ENCODE measurements at places on chromosomes 3 and 15.

GRCh38 chr3:30268288-30268687, 338.1 kb upstream of the TGFBR2 start:
- no peak for DNase-seq

- no peak for DNase-seq
These were observed 7.1 kb downstream of the SPTBN5 start for GRCh38 chr15:41886741-41887140.

DNA sequence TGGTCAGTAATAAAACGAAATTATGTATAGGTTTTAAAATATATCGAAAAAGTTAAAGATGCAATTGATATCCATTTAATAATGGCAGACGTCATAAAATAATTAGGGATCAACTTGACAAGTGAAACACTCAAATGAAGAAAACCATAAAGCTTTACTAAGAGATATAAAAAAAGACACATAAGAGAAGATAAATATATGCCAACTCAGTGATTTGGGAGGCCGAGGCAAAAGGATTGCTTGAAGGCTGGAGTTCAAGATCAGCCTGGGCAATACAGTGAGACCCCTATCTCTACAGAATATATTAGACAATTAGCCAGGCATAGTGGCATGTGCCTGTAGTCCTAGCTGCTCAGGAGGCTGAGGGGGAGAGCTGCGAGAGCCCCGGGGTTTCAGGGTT, 190.5 kb downstream of the SV2B start:
- DNase-seq = no peak

DNA sequence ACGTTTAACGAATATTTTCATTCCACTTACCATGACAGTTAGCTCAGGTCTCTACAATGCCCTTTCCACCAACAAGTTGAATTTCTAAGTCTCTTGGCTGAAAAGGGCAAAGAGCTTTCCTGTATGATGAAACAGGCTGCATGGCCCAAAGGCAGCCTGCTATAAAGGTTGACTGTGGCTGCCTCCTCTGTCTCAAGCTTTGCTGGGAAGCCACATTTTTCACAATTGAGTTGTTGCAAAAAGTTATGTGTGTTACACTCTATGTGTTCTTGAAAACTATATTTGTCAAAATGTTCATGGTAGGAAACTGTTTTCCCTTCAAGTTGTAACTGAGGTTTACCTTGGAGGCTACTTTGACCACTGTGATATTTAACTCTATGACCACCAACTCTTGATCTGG, 49.5 kb downstream of the DZIP1L start:
- no peak for DNase-seq

DNA sequence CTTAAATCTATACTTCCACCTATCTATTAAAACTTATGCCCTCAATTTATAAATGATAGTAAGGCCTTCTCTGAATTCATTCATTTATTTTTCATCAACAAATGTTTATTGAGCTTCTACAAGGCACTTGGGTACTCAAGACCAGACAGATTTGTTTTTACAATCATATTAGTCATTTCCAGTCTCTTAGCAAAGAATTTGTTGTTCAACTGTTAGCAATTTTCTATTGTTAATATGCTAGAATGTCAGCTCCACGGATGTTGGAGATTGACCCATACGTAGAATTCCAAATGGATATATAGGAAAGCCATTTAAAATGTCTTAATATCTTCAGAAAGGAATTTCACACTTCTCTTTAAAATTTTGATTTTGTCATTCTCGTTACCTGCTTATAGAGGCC, 36.7 kb downstream of the ZBTB38 start:
- DNase-seq = no peak

DNA sequence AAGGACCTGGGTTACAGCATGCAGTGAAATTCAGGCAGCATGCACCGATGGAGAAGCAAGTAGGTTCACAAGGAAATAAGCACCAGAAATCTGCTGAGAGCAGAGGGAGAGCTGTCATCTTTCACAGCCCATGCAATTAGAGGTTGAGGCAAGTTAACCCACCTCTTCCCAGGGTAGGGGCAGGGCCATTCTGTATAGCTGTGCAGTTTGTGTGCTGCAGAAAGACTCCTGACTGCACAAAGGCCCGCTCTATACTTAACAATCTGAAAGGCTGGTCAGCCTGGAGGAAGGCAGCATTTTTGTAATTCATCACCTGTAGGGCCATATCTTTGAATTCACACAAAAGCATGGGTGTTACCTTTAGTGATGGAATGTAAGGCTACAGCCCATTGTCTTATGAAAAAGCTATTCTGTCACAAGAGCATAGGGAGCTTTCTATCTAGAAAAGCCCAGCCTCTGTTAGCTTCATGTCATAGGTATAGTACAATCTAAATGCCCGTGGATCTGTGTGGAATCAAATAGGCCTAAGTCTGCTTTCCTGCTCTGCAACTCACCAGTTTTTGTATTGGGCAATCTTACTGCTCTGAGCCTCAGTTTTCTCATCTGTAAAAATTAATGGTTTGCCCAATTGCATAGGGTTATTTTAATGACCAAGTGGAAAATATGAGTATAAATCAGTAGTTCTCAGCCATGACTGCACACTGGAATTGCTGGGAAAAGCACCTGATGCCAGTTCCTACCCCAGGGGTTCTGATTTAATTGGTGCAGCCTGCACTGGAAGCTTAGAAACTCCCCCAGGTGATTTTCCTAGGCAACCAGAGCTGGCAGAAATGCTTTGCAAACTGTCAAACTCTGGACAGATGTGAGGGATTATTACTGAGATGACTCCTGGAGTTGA, 65.2 kb downstream of the ATP13A5 start:
- DNase-seq = no peak

All from CD4-positive, alpha-beta T cell treated with Interleukin-6 at 100 ng/mL for 8 hours (primary cell).